Stimulated activated CD4-positive, alpha-beta T cell treated with anti-CD3 and anti-CD28 coated beads, Interleukin-1b, Interleukin-23, amount 100 ng/mL, for 4 hours (primary cell): ENCODE measurements at places on chromosomes 2 and 18.

GRCh38 chr18:9478545-9478944 lies 3.2 kb downstream of the RALBP1 start:
- DNase-seq, result no peak

DNA sequence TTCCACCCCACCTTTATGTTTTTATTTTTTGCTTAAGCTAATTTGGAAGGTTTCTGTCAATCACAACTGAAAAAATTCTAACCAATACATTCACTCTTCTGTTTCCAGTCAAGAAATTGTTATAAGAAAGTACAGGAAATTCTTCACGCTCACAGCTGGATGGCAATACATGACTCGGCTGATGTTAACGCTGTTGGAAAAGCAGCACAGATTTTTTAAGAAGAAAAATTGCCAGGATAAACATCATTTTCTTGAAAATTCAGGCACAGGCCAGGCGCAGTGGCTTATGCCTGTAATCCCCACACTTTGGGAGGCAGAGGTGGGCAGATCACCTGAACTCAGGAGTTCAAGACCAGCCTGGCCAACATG lies 46.1 kb downstream of the STPG4 start:
- no peak for DNase-seq

DNA sequence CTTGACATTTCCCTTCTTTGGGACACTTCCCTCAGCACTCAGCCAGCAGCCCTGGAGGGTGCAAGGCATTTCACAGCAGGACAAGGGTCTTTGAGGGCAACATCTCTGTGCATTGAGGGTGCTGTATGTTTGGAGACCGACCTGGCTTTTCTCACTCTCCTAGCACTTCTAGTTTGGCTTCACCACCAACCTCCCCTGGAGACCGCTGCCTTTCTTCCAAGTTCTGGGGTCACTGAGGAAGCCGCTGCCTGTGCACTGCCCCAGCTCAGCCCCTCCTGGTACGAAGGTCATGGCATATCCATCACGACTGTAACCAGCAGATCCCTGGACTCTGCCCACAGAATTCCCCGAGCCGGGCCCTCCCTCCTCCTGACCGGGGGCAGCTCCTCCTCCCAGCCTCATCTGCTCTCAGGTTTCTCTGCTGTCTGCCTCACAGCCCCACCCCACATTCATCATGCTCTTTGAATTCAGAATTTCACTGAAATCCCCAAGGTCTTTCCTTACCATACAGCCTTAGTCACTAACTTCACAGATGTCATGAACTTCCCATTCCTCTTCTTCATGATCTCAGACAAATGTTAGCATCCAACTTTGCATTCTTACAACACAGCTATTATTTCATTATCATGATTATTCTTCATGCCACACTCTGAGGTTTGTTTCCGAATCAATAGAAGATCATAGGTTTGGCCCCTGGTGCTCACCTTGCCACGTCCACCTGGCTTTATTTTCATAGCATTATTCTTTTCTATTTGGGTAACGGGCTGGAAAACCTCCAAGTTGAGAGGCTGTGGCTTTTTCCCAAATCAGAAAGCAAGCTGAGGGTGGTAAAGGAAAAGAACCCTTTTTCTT lies 113.0 kb upstream of the COPS8 start:
- DNase-seq, result no peak

- DNase-seq, result no peak
These were observed 111.8 kb downstream of the CERS6 start for GRCh38 chr2:168567836-168568235.
